ENCODE measurements at places on chromosomes 2 and 18.

- no peak for DNase-seq
These were observed 20.7 kb upstream of the MFSD6 start for GRCh38 chr2:190387422-190387821.

GRCh38 chr2:165876712-165877111 lies 76.9 kb downstream of the TTC21B start:
- DNase-seq: peak; percentile 15

GRCh38 chr18:47246027-47246971 lies 5.2 kb downstream of the SKOR2 start:
- no peak for DNase-seq

- peak; percentile 93 for DNase-seq
These were observed 70.8 kb upstream of the CDC42EP3 start for GRCh38 chr2:37742286-37742685.

GRCh38 chr2:168348076-168348475 lies 100.7 kb upstream of the STK39 start:
- peak; percentile 25 for DNase-seq

Data from fibroblast of skin of back (primary cell).